ENCODE measurements at places on chromosomes 3 and 15. TPM values are rescaled to one million over a fixed set of nuclear protein-coding genes. Genes with fewer than 3 reads are reported as not detected.

Gene PLSCR4
- 9.8 TPM for total RNA-seq

DNA sequence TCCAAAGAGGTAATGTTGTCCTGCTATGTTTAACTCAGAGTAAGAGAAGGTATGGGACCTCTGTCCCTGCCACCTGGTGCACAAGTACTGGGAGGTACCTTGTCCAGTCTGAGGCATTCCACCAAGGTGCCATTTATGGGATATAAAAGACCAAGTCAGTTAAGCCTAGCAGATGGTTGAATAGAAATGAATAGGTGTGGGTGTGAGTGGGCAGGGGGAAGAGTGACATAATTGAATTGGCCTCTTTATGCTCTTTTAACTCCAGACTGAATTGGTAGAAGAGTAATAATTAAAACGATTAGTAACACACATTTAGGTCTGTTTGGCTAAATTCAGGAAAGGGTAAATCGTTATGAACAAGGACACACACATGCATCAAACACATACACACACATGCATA, 562 bp downstream of the ADGRG7 start:
- no peak for DNase-seq

- no peak for DNase-seq
Observed at GRCh38 chr3:112751564-112752512, 94.8 kb downstream of the CD200R1L start.

Gene STRIT1
- total RNA-seq, result not detected

Gene CCR9
- total RNA-seq, result not detected

DNA sequence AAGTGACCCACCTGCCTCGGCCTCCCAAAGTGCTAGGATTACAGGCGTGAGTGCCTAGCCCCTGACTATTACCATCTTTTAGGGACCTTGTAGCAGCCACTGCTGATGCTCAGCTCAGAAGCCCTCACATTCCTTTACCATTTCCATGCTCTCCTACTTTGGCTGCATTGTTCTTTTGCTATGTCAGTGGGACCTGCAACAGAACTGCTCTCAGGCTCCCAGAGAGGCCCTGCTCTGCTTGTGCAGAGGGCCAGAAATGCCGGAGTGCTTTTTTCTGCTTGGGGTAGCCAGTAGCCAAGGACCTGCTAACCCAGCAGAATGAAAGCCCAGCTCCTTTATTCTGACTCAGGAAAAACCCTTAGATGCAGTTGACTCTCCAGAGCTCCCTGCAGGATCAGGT, 18.3 kb upstream of the PROK2 start:
- DNase-seq, result no peak

Gene TP63
- total RNA-seq, result 286 TPM

Gene RHO
- not detected for total RNA-seq

GRCh38 chr15:57427367-57427821, 51.1 kb downstream of the CGNL1 start:
- peak; percentile 32 for DNase-seq

DNA sequence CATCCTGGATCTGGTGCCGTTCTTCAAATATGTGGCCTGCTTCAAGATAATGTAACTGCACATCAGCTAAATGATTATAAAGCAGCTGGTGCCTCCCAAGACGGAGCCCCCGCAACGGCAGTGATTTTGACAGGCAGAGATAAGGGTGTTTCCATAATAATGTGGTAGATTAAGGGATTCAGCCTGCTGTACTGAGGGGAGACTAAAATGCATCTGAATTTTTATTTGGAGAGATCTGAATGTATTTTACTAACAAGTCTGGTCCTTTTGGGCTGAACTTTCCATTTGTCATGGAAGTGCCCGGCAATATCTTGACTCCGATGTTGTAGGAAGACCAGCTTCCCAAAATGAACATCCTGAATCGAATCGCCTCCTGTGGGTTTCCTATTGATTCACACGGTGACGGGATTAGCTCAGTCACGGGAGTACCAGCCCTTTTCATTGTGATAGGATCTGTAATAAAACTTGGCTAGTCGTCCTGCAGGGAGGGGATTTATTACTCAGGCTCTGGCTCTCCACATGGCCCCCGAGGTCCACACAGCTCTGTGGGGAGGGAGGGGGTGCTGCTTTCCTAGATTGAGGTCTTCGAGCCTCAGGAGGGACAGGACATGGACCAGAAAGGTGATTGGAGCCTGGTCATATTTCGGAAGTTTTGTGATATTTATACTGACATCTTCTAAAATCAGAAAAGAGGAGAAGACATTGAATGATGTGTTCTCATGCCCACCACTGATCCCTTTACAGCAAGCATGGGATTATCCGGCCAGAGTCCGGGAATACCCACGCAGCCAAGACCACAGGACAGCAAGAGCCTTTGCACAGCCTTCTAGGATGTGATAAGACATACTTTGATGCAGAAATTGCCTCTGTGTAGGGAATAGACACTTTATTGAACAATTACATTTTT, 2.5 kb upstream of the PCSK6 start:
- no peak for DNase-seq
